HAP-1 (cell line): ENCODE measurements at places on chromosomes 3 and 15.

GRCh38 chr3:7847521-7847920 lies 654.1 kb upstream of the LMCD1 start:
- no peak for DNase-seq

- DNase-seq = no peak
Measured at GRCh38 chr3:71035314-71035713, 548.2 kb downstream of the FOXP1 start.

- DNase-seq = no peak
Measured at GRCh38 chr15:58038426-58039078, 27.0 kb downstream of the ALDH1A2 start.

GRCh38 chr3:107619549-107619948 lies 96.8 kb downstream of the BBX start:
- DNase-seq = no peak
